SK-MEL-5 (cell line): ENCODE measurements at places on chromosomes 16 and 17. TPM values are rescaled to one million over a fixed set of nuclear protein-coding genes. Genes with fewer than 3 reads are reported as not detected.

Gene SSTR5
- not detected in 2 replicates for total RNA-seq

Gene CPNE7
- total RNA-seq, result 0.58 TPM in 1 of 2 replicates, not detected in the other

Gene TBC1D3H
- not detected in 2 replicates for total RNA-seq

Gene PHAF1
- 17.1 and 18.8 TPM in 2 replicates for total RNA-seq

Gene CDYL2
- total RNA-seq, result 0.19 and 0.74 TPM in 2 replicates

Gene MLKL
- total RNA-seq, result 6.0 and 7.9 TPM in 2 replicates

- DNase-seq, result peak; percentile 84
Measured at GRCh38 chr17:38663125-38663751, 11.5 kb downstream of the EPOP start.

DNA sequence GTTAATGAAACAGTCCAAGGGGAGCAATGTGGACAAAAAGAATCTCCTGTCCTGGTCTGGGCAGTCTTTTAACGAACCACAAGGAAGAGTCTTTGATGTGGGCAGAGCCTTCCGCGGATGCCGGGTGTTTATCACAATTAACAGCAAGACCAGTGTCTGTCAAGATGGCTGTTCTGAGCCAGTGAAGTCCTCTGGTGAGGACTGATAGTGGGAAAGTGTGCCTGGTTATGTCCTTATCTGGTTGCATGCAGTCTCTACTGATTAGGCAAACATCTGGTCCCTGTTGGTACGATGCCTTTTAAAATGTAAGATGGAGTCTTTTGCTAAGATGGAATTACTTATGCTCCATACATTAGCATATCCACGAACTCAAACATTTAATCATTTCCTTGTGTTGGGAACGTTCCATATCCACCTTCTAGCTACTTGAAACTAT, 88.5 kb downstream of the ZNF18 start:
- no peak for DNase-seq

DNA sequence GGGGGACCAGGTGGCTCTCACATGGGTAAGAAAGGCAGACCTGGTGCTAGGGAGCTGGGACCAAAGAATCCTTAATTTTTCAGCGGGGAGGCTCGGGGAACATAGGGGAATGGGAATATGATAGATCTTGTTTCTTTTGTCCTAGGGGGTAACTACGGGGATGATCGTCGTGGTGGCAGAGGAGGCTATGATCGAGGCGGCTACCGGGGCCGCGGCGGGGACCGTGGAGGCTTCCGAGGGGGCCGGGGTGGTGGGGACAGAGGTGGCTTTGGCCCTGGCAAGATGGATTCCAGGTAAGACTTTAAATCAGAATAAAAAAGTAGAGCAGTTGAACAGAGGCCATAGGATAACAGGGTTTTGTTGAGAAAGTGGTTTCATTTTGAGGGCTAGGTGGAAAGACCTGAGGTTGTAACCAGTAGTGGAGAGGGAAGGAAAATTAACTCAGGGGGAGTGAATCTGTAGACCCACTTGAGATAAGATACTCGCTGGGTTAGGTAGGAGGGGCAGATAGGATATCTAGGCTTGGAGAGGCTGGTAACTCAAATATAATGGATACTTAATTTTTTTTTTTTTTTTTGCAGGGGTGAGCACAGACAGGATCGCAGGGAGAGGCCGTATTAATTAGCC, 11.0 kb downstream of the FUS start:
- DNase-seq, result no peak

DNA sequence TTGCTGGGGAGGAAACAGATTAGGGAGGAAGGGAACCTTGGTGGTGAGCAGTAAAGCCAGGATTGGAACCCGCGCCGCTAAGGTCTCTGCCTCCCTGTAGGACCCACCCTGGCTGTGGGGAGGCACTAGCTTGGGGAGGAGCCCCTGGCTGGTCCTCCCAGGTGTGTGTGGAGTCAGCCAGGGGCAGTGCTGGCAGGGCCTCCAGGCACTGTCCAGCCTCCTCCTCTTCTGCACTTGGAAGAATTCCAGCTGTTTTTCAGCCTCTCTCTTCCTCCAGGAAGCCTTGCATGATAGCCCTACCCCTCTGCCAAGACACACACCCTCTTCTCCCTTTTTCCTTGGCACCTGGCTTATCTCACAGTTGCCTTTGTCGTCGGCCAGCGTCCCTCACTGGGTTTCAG, 34.8 kb downstream of the TMEM235 start:
- no peak for DNase-seq

DNA sequence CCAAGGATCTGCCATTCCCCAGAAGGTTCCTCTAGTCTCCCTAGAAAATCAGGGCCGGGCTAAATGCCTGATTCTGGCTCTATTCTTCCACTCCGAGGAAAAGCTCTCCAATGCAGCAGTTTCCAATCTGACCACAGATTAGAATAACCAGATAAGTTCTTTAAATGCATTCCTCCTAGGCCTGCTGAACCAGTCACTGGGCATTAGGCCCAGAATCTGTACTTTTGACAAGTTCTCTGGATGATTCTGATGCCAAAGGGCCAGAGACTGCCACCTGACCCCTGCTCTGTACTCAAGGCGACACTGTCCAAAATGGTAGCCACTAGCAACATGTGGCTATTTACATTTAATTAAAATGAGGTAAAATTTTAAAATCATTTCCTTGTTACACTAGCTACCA, 22.3 kb downstream of the MAP3K14 start:
- no peak for DNase-seq

DNA sequence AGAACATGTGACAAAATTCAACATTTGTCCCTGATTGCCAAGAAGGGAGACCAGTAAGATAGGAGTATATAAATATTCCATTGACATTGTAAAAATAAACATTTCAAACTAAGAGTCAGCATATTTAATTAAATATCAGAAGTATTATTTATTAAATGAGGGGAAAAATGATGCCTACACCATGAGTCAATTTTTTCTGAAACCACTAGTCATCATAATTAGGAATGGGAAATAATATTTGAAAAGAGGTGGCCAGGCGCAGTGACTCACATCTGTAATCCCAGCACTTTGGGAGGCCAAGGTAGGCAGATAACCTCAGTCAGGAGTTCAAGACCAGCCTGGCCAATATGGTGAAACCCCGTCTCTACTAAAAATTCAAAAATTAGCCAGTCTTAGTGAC, 2.1 kb downstream of the CMTM1 start:
- no peak for DNase-seq

DNA sequence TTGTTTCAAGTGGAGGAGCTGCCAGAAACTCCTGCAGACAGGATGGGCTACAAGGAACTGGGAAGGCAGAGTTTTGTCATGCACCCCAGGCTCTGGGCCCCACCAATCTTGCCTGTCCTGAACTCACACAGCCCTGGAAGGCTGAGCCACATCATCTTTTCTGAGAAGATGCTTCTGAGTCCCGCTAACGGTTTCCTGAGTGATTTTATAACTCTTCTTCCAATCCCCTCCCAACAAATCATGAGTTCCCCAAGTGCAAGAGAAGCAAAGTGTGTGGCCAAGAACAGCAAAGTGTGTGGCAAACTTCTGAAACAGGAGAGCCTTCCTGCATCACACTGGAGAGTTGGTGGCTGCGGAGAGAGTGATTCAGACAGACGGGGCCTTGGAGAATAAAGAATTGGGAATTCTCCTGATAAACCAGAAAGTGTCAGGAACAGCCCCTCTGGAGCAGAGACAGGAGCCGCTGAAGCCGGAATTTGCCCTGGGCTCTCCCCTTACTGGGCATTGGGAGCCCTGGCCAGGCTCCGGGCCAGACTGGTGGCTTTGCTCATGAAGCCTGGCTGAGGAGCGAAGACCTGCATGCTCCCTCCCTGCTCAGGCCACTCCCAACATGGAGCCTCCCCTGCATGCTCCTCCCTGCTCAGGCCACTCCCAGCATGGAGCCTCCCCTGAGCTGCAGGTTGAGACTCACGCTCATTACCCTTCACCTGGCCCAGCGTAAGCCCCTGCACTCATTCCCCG, 47.2 kb downstream of the PITPNM3 start:
- DNase-seq, result no peak

GRCh38 chr17:6823011-6823442, 8.5 kb downstream of the TEKT1 start:
- DNase-seq, result no peak

GRCh38 chr16:21566891-21567414, 32.4 kb upstream of the METTL9 start:
- DNase-seq, result no peak

GRCh38 chr16:69848637-69849545, 86.8 kb downstream of the WWP2 start:
- no peak for DNase-seq

- no peak for DNase-seq
Measured at GRCh38 chr16:56005958-56006357, 130.8 kb upstream of the CES5A start.

DNA sequence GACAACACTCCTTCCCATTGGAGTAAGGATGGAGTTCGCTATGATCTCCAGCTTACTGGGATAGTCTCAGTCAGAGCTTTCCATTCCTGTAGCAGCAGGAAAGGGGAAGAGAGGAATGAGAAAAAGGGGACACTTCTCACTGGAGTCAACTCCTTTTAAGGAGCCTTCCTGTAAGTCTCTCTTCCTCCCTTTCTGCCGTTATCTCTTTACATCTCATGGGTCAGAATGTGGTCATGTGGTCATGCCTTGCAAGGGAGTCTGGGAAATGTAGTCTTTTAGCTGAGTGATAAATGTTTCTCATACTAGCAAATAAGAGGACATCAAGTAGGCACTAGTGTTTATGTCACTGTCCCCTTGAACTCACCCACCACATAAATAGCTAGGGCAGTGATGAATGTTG, 227.3 kb downstream of the HAPSTR1 start:
- peak; percentile 26 for DNase-seq

GRCh38 chr17:67466251-67466796, 89.2 kb downstream of the PITPNC1 start:
- no peak for DNase-seq

- DNase-seq, result no peak
Measured at GRCh38 chr17:83173914-83174361, 94.5 kb downstream of the METRNL start.

DNA sequence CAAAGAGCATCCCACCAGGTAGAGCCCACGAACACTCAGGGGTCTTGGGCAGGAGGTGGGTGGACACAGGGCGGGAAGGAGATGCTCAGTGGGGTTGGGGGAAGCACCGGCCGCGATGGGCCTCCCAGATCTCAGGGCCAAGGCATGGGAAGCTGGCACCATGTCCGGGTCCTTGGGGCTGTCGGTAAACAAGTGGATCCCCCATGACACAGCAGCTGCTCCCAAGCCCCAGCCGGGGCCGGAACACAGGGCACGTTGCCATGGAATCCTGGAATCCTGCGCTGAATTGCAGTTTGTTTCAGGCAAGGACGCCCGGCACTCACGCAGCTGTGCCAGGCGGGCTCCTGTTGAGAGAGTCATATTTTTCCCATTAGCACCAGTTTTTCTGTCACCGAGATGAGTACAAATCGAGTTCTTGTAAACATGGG, 23.0 kb upstream of the CHMP6 start:
- no peak for DNase-seq

- DNase-seq, result no peak
Measured at GRCh38 chr16:17835118-17835876, 364.5 kb upstream of the XYLT1 start.

DNA sequence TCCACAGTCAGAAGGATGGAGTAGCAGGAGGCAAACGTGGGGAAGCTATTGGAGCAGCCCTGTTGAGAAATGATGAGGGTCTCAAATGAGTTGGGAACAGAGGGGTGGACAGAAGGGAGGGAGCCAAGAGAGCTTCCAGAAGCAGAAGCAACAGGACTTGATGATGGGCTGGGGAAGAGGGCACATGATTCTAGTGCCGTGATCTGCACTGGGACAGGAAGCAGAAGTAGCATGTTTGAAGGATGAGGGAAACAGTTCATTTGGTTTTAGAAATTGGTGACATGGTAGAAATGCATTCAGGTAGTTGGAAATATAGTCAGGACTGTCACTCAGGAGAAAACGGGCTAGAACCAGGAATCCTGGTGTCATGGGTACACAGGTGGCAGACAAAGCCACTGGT, 19.4 kb downstream of the EMP2 start:
- no peak for DNase-seq
